ENCODE measurements at places on chromosomes 11 and 22.

- DNase-seq = no peak
Measured at GRCh38 chr11:86058360-86058759, 10.5 kb downstream of the PICALM start.

DNA sequence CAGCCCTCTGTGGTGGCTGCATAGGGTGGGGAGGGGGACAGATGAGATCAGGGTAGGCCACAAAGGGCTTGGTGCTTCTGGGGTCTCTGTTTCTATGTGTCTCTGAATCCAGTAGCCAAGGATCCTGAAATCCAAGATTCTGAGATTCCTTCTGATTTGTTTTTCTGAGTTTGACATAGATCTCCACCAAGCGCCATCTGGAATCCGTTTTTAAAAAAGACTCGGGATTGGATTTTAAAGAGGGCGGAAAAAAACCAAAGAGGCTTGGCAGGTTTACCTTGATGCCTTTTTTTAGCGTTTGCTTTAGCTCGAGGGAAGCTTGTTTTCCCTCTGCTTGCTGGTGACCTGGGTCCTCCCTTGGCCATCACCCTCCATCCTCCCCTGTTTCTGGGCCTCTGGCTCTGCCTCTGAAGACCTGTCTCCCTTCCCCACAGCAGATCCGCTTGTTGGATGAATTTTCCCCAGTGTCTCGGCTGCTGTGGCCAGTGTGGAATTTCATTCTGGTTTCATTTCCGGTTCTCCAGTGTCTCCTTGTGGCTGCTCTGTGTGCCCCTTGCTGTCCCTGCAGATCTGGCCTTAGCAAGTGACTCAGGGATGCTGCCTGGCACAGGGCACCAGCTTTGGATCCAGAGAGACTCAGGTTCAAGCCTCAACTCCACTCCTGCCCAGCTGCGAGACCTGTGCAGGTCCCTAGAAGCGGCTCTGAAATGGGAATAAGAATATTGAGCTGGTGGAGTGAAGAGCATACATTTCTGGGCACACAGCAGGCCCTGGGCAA, 15.1 kb downstream of the SYNGR1 start:
- DNase-seq = no peak

GRCh38 chr22:24376586-24376985, 50.8 kb upstream of the ADORA2A start:
- DNase-seq = no peak

- no peak for DNase-seq
Measured at GRCh38 chr11:61954851-61955421, 4.8 kb downstream of the BEST1 start.

- DNase-seq = no peak
Measured at GRCh38 chr11:729492-730074, 17.7 kb upstream of the TALDO1 start.

DNA sequence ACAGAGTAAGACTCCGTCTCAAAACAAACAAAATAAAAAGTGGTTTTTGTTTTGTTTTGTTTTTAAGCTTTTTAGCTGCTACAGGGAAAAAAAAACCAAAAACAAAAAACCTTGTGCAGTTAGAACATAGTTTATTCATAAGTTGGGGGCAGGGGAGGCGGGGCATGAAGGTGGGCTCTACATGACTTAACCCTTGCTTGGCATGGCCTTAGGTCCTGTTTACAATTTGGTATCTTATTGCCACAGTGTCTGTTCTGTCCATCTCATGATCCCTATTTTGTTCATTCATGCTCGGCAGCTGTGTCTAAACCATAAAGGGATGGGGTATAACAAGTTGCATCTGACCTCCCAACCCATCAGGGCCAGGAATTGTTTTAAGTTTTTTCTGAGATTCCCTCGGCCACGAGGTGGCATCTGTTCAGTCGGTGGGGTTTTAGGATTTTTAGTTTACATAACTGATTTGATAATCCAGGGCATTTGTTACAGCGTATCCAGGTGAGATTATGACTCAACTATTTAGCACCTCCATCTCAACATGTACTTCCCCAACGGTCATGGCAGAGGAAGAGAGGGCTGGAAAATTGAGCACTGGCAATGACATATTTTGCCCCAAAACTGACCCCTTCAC, 6.9 kb downstream of the AP5B1 start:
- no peak for DNase-seq

DNA sequence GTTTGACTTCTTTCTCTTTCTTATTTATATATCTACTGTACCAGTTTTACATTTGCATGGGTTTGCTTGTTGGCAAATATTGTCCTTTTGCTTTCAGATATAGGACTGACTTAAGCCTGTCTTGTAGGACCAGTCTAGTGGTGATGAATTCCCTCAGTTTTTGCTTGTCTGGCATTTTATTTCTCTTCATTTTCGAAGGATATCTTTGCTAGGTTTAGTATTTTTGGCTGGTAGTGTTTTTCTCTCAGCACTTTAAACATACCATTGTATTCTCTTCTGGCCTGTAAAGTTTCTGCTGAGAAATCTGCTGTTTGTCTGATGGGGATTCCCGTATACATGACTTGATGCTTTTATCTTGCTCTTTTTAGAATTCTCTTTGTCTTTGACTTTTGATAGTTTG, 14.2 kb upstream of the ZBED5 start:
- no peak for DNase-seq

- no peak for DNase-seq
Measured at GRCh38 chr11:790721-791564, 1.1 kb upstream of the CEND1 start.

DNA sequence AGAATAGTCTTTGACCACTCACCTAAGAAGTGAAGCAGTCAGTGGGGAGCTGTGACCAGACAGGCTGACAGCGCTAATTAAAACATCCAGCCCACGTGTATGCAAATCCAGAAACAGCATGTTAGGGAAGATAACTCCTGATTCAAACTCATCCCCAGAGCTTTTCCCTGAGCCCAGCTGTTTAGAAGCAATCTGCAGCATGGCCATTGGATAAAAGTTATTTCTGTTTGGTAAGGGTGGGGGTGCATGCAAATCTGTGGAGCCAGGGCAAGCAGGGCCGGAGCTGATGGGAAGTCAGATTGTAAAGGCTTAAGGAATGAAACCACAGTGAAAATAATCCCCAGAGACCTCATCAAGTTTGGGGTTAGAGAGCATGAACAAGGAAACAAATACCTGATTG, 247.9 kb upstream of the KIRREL3 start:
- no peak for DNase-seq

DNA sequence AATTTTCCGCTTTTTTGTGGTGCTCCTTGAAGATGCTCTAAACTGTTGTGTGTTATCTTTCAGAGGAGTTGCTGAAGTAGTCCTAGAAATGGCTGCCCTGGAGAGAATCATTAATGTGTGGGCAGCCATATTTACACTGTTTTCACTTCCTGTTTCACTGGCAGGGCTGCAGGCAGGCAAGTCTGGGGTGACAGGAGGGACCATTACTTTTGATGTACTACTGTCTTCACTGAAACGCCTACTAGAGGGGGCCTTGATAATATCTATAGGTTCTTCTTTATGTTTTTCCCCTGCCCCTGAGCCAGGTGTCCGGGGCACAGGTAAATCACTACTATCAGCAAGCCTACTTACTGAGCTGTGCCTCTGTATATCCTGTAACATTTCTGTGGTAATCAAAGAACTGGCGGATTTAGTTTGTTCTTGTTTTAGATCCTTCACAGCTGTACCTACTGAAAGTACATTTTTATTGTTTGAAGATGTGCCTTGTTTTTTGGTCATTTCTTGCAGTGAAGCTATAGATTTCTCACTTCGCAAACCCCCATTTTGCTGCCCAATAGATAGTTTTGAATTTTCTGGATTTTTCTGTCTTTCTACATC, 39.7 kb downstream of the ACAT1 start:
- DNase-seq = no peak

DNA sequence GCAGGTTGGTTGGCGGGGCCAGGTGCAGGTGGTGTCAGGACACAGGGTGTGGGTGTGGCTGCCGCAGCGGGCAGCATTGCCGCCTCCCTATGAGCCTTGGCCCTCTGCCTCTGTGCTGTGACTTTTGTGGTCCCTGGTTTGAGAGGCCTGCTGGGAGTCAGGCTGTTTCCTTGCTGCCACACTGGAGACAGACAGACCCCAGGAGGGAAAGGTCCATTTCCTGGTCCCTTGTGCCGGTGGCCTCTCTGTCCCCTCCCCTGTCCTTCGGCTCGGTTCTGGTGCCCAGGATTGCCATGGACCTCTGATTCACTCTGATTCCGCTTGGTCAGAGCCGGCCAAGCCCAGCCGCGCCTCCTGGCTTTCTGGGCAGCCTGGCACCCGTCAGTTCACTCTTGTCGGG, 196.9 kb downstream of the TBC1D22A start:
- DNase-seq = no peak

DNA sequence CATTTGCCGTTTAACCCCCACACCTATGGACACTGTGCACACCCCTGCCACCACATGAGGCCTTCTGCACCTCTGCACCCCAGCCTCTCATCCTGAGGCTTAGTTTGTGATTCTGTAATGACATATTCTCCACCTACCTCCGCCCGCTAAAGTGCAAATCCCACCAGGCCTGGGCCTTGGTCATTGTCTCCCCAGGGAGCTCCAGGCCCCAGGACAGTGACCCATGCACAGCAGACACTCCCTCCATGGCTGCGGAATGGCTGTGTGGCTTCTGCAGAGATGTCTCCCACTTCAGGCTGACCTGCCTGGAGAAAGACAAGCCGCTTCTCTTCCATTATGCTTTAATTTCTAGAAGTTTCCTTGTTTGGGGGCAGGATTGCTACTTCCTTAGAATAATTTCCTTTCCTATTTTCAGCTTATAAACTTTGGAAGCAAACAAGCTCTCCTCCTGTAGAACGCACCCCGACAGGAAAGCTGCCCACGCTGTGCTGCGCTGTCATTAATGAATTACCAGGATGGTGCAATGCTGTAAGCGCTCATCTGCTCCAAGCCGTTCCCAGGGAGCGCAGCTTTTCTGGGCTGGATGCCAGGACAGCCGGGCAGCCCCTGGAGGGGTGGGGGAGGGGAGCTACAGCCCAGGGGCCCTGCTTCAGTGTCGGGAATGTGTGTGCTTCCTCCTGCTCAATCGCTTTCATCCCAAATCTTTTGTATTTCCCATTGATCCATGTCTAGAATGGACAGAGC, 618.0 kb downstream of the BRD1 start:
- no peak for DNase-seq

DNA sequence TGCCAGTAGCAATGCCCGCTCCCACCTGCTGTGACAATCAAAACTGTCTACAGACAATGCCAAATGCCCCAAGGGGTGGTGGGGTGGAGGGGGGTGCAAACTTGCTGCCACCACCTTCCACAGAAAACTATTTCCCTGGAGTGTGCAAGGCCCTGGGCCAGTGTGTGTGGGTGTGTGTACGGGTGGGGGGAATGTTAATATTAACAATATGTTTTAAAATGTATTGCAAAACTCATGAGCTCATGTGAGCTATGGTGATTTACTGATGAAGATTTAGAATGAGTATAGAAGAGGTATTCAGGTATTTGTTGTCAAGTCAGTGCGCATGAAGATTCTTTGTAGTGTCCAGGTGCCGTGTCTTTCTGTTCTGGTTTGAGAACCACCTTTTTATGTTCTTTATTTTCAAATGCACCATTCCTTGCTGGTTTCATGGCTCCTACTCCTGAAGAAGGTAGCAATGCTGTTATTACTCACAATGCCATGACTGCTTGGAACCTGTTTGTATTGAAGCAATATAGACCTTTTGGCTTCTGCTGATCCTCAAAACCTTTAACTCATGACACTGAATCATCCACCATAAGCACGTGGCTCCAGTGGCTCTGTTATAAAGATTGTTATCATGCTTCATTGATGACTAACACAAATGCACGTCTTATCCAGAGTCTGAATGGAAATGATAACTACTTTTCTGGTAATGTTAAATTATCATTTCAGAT, 29.9 kb upstream of the AQP11 start:
- DNase-seq = no peak

DNA sequence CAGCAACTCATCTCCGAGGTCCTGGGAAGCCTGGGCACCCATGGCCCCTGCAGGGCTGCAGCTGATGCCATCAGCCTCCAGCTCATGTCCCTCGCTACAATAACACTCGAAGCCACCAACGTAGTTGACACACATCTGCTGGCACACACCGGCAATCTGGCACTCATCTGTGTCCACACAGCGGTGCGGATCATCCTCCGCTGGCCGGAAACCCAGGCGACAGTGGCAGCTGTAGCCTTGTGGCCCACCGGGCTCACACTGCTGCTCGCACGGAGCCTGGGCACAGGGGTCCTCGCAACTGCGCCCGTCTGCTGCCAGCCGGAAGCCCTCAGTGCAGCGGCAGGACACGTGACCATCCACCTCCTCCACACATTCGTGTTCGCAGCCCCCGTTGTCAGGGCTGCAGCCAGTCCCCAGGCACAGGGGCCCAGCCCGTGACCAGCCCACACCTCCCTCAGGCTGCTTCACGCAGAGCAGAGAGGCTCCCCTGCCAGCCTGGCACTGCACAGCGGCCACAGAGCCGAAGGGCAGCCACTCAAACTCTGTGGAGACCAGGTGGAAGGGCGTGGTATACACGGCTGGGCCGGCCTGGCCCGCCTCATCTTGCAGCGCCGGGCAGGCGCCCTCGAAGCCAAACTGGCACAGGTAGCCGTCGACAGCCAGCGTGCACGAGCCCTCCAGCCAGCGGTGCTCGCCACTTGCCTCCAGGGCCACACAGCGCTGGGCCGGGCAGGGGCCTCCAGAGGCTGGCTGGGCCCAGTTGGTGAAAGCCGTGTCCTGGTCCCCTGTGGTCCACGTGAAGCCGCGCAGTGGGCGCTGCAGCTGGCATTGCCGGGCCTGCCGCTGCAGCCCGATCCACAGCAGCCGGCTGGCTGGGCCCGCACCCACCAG, 678 bp downstream of the CD248 start:
- no peak for DNase-seq

- no peak for DNase-seq
Measured at GRCh38 chr22:47050401-47051051, 288.1 kb downstream of the TBC1D22A start.

DNA sequence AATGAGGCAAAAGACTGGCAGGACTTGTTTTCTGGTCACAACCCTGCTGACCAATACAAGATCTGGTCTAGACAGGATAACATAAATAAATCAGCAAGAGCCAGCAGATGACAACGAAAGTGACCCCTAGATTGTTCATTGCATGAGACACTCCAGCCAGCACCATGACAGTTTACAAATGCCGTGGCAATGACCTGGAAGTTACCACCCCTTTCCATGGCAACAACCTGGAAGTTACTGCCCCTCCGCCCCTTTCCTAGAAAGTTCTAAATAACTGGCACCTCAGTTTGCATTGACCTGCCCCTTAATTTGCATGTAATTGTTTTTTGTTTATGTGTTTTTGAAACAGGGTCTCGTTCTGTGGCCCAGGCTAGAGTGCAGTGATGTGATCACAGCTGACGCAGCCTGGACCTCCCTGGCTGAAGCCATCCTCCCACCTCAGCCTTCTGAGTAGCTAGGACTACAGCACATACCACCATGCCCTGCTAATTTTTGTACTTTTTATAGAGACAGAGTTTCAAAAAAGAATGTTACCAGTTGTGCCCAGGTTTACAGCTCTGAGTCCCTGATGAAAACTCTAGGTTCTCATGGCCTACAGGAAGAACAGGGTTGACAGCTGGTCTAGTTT, 38.1 kb upstream of the WT1 start:
- DNase-seq = no peak

DNA sequence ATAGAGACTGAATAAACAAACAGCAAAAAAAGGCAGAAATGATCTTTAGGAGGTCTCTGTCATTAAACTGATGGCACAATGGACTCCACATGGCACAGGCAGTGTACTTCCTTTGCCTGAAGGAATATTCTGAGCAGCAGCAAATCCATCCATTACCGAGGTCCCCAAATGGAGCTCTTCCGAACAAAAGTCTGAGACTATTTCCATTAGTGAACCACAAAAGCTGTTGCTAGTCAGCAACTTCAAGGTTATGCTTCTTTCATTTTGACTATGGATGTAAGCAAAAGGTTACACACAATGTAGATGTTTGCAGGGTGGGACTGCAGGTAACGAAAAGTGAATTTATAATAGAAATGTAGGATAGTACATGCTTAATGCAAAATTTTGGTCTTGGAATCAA, 14.5 kb downstream of the NARS2 start:
- no peak for DNase-seq
